ENCODE measurements at places on chromosomes 1 and 21. TPM values are rescaled to one million over a fixed set of nuclear protein-coding genes. Genes with fewer than 3 reads are reported as not detected.

The DYNLT5 gene
- total RNA-seq: 0.86 TPM

The PMF1 gene
- 143 TPM for total RNA-seq

DNA sequence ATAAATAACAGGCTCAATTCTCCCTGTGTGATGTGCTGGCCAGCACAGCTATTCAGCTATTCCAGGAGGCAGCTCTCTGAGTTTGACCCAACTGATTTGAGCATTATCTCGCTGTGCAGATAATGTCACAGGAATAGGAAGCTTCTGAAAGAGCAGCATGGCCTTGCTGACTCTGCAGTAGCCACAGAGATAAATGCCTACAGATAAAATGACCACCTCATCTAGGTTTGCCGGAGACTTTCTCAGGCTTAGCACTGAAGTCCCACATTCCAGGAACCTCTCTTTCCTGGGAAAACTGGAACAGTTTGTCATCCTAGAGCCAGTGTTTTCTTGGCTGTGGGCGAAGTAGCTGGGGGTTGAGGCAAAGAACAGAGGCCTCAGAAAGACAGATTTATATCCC lies 98.9 kb downstream of the MRPL39 start:
- DNase-seq: no peak

- no peak for DNase-seq
Observed at GRCh38 chr1:29290414-29290985, 54.2 kb downstream of the PTPRU start.

DNA sequence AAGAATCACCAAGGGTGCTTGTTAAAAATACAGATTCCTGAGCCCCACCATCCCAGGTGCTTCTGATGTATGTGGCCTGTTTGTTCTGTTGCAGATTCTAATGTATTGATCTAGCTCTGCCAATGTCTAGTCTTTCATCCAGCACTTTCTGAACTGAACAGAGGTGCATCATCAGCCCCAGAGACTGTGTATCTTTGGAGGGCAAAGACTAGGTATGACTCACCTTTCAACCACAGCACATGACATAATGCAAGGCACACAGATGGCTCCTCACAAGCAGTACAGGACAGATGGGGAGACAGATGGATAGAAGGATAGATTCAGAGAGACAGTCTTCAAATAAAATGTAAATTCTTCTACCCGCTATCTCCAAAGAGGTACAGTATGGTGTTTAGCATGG lies 32.3 kb downstream of the CD58 start:
- no peak for DNase-seq

DNA sequence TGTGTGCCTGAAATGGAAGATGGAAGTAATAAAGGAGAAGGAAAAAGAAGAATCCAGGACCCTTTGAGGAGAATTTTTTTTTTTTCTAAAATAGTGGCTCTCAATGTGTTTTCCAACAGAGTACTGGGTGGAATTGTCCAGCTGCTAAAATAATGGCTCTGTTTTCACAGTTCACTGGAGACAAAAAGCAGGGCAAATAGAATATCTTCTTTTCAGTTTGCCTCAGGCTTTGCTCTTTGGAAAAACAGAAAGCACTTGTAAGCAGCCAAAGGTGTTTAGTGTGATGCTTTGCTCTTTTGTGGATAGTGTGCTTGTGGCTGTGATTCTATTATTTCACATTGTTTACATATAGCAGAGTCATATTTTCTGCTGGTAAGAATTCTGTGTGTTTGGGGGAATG lies 77.4 kb upstream of the MROH9 start:
- no peak for DNase-seq

Data from H9 (cell line).